Brain (organoid and tissue), 16 donors: ENCODE measurements at places on chromosomes 5 and 9.
A peak's percentile ranks its signal among the peaks of the same experiment; 100 is the strongest.

DNA sequence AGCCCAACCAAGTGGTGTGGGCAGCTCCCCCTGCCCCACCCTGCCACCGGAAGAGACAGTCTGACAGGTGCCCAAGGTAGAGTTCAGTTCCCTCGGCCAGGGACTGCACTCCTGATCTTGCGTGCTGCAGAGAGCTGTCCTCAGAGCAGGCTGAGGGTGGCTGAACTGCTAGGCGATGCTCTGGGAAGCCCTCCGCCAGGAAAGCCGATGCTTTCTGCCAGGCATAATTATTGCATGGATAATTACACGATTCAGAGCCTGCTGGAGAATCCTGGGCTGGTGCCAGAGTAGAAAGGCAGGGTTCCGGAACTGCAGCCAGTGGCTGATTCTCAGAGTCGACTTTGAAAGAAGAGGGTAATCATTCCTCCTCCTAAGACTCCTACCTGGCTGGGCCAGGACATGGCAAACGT lies 19.3 kb downstream of the KCNIP1 start:
- DNase-seq: peak; percentile 92

GRCh38 chr9:17876687-17877086 lies 297.8 kb downstream of the SH3GL2 start:
- DNase-seq: no peak

DNA sequence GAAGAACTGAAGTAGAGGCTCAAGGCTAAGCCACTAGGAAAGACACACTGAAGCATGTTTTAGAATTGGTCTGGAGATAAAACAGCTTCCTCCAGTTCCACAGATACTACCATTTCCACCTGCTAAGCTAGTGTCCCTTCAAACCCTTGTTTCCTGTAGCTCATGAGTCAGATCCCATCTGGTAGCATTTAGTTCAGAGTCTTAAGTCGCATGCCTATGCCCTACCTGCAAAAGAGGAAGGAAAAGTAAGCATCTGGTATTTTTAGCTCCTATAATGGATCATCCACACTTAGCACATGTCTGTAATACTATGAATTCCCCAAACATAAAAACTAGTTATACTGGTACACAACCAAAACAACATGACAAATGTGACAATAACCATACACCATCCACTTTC lies 92.1 kb downstream of the CDKN2A start:
- no peak for DNase-seq

- no peak for DNase-seq
Measured at GRCh38 chr9:20945269-20945668, 86.2 kb downstream of the HACD4 start.

- no peak for DNase-seq
Measured at GRCh38 chr5:131514316-131515283, 120.4 kb downstream of the RAPGEF6 start.

DNA sequence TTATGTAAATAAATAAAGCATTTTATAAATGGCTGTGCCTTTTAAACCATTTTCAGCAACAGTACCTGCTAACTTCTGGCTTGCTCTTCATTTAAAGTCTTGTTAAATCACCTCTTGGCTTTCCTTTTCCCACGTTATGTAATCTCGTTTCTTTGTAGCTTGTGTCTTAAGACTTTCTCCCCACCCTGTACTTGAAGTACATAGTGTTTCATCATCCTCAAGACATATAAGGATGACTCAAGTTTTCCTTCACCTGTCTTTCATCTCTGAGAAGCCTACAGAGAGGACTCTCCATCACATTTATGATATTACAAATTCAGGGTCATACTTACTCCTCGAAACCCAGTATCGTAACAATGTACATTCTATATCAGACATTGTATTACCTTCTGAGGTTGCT lies 33.9 kb downstream of the PRELID2 start:
- no peak for DNase-seq

DNA sequence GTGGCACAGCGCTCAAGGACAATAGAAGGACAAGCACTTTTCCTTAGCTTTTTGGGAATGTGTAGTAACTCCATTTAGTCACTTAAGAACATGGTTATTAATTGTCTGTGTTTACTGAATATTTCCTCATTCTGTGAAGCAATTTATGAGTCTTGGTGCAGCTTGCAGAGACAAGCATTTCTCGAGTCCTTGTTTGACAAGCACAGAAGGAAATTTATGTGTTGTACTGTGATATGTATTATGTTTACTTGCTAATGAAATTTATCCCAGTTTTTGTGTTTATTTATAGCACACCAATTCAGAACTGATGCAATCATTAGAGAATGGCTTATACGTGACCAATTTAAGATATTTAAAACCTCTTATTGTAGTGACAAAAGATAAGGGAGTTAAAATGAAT lies 168.6 kb downstream of the PRELID2 start:
- DNase-seq: no peak

- no peak for DNase-seq
Measured at GRCh38 chr5:142245786-142246185, 79.0 kb downstream of the SPRY4 start.

DNA sequence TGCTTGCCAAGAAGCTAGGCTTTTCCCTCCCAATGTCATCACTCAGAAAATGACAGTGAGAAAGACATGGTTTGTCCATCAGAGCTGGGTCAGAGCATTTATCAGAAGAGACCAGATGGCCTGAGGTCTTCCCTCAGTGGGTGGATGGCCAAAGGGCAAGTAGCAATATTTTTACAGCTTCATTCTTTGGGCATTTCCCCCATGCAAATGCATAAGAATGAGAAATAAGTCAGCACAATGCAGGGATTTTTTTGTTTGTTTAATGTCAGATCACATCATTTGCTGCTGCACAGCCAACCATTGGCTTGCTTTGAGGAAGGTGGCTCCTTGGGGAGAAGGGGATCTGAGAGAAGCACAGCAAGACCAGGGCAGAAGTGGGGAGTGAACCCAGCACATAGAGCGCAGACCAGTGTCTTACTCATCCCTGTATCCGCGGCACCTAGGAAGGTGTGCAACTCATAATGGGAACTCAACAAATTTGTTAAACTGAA lies 209.6 kb downstream of the SEMA6A start:
- no peak for DNase-seq

GRCh38 chr5:155895484-155895883 lies 431.5 kb upstream of the SGCD start:
- no peak for DNase-seq

DNA sequence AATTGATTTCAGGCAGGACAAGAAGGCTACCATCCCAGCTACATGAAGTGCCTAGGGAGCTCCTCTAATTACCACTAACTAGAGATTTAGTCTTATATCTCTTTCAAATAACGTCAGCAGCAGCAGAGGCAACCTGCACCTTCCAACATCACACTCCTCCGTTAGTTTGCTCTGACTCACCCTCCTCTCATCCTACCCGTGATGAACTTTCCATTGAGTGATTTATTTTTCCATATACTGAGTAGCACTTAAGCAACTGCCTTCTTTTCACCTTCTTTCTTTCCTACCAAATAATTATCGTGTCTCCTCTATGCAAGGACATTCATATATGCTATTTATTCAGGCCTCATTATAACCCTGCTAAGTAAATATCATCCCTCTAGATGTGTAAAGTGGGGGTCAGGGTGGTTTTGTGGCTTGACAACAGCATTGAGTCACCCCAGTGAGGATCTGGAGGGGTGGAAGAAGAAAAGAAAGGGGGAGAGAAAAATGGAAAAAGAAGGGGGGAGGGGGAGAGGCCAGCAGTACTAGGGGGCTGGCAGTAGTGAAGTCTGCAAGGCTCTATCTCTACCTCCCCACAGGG lies 64.6 kb upstream of the CAST start:
- DNase-seq: no peak

- DNase-seq: no peak
Measured at GRCh38 chr5:94239266-94239665, 379.1 kb downstream of the KIAA0825 start.

- no peak for DNase-seq
Measured at GRCh38 chr9:27150746-27151406, 41.9 kb downstream of the TEK start.

- DNase-seq: no peak
Measured at GRCh38 chr9:33837138-33837537, 20.2 kb downstream of the UBE2R2 start.

GRCh38 chr9:35827486-35827885 lies 1.0 kb downstream of the FAM221B start:
- DNase-seq: no peak
